ENCODE measurements at places on chromosomes 16 and 17.

DNA sequence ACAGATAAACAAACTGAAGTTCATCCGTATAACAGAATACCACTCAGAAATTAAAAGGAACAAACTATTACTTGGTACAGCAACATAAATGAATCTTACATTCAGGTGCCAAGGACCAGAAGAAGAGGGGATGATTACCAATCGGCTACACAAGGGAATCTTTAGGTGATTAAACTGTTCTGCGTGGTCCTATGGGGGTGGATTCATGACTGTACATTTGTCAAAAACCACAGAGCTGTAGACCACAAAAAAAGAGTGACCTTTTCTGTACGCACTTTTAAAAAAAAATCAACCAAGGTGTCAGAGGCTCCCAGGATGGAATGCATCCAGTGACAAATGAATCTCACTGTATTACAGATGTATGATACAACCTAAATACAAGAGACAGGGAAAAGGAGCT is 110.8 kb downstream of the CDYL2 start:
- DNase-seq, result no peak

- DNase-seq, result no peak
Observed at GRCh38 chr17:63966646-63967264, 6.0 kb downstream of the SCN4A start.

- DNase-seq, result no peak
Observed at GRCh38 chr16:47694543-47694942, 233.4 kb downstream of the PHKB start.

GRCh38 chr16:10465821-10466220 is 80.0 kb downstream of the ATF7IP2 start:
- no peak for DNase-seq

GRCh38 chr17:33623841-33624240 is 330.7 kb upstream of the ASIC2 start:
- no peak for DNase-seq

DNA sequence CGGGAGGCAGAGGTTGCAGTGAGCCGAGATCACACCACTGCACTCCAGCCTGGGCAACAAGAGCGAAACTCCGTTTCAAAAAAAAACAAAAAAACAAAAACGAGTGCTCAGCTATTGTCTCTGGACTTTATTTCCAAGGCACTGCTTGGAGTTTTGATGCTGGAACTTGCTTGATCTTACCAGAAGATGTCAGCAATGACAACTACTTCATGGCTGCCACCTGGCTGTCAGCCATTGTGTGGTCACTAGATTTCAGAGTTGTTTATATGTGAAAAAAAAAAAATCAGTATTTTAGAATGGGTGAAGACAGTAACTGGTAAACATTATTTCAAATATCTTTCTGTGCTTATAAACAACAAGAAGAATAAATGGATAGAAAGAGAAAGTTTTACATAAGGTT is 26.3 kb upstream of the OR4D1 start:
- peak; percentile 22 for DNase-seq

DNA sequence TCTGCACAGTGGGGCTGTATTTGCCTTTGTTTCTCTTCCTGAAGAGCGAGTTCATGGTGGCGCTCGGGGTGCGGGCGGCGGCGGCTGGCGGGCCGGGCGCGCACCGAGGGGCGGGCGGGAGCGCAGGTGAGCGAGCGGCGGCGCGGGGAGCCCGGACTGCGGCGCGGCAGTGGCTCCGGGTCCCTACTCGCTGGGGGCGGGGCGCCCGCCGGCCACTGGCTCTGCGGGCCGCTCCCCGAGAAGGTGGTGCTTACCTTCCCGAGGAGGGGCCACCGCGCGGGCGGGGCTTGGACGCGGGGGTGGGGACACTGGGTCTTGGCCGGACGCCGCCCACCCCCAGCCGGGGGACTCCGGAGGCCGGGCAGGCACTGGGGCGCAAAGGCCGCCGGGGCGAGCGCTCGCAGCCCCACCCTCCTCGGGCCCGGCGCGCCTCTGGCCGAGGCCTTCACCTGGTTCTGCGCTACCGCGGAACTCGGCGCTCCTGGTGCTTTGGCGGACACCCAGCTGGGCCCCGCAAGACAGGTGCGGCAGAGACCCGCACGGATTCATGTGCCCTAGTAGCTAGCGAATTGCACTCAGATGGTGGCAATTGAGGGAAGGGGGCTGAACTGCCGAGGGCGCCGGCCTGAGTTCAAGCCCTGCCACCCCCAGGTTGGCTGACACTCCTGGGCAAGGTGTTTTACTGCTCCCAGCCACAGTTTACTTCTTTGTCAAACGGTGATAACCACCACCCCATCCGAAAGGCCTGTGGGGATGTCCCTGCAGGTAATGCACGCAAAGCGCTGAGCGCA is at the start of gene PPL:
Gene PPL, minus strand, starts transcription at position 158 of the 791 bp plus-strand sequence. Its CDS starts 103 bp downstream, at position 55.
- no peak for DNase-seq

- no peak for DNase-seq
Observed at GRCh38 chr16:79599837-79600637, 500 bp downstream of the MAF start.

DNA sequence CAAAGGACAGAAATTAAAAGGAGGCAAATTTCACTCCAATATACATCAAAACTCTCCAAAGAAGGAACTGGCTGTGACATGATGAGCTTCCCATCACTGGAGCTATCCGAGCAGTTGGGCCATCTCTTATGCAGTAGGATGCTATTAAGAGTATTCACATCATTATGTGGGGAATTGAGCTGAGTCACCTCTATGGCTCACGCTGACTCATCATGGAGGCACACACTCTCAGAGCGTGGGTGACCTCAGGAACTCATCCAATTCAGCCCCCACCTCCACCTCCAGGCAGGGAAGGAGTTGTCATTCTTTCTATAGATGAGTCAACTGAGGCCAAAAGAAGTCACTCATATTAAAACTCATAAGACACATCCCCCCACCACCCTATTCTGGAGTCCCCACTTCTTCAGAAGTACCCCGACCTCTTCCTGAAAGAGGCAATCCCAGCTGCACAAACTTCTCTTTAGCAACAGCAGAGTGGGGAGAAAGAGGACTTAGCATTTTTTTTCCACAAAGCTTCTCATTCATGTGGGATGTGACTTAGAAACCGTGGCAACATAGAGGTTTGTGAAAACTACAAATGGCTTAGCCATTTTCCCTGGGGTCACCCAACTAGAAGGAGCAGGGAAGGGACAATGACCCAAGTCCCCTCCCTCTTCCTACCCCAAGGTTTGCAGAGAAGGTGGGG is 32.5 kb downstream of the ABCC12 start:
- peak; percentile 96 for DNase-seq

- DNase-seq, result no peak
Observed at GRCh38 chr16:80541306-80541694, 507 bp downstream of the DYNLRB2 start.

GRCh38 chr17:66400698-66401097 is 98.3 kb downstream of the PRKCA start:
- no peak for DNase-seq

DNA sequence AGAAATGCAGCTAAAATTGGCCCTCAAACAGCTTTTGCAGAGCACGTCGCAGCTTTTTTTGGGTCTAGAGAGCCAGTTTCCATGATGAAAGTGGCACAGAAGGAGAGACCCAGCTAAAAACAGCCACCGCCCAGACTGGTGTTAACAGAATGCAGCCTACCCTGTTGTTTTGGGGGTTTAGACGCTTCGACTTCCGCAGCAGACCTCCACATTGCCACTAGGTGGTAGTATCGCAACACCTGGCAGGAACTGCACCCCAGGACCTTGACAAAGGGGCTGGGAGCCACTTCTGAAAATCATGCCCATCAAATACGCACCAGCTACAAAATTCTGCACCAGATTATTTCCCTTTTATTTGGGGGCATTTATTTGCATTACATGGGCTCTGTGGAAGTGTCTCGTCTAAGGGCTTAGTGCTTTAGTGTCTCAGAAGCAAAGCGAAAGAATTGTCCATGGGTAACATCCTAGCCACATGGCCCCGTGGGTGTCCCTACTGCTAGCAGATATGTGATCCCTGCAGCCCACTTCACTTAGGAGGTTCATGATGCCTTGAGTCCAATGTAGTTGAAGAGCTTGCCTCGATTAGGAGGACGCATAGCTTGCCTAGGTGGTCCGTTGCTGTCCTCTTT is 167.1 kb downstream of the HAPSTR1 start:
- peak; percentile 31 for DNase-seq

GRCh38 chr16:70715055-70715858 is 29.4 kb upstream of the MTSS2 start:
- DNase-seq, result peak; percentile 70

DNA sequence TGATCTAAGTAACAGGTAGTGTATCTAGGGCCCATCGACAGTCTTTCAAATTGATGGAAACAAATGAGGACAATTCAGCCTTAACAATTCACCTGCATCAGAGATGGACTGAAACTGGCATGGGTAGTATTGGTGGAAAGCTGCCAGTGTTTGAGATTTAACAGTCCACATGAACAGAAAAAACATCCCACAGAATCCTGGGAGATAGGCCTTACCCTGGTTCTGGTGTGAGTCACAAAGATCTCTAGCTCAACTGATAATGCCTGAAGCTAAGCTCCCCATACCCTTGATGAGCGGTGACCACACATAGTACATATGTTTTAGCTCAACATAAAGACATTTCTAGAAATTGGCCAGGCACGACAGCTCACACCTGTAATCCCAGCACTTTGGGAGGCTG is 21.9 kb downstream of the CRK start:
- peak; percentile 51 for DNase-seq

- peak; percentile 66 for DNase-seq
Observed at GRCh38 chr16:69105501-69106361, at the start of gene HAS3. TSS of gene HAS3 (plus strand) at chr16:69105653. CDS start at chr16:69109396, 3,743 bp downstream.

DNA sequence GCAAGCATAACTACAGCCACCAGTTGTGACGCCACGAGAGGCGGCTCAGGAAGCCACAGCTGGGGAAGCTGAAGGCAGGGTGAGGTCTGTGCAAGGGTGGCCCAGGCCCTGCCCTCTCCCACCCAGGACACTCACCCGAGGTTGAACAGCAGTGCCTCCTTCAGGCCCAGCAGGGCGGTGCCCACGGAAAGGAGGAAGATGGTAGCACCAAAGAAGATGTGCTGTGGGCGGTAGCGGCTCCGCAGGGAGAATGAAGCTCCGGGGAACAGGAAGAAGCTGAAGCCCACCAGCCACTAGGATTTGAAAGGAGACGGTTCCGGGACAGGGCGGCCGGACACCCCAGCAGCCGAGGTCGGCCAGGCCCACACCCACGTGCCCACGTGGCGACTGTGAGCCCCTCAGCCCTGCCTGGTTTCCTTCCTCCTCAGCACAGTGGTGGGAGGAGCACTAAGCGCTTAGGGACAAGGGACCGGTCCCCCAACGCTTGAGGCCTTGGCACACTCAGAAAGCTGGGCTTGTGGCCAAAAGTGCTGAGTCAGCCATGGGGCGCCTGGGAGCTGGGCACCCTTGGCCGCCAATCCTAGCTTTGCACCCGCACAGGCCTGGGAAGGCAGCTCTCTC is 11.0 kb downstream of the CYB561 start:
- peak; percentile 24 for DNase-seq

DNA sequence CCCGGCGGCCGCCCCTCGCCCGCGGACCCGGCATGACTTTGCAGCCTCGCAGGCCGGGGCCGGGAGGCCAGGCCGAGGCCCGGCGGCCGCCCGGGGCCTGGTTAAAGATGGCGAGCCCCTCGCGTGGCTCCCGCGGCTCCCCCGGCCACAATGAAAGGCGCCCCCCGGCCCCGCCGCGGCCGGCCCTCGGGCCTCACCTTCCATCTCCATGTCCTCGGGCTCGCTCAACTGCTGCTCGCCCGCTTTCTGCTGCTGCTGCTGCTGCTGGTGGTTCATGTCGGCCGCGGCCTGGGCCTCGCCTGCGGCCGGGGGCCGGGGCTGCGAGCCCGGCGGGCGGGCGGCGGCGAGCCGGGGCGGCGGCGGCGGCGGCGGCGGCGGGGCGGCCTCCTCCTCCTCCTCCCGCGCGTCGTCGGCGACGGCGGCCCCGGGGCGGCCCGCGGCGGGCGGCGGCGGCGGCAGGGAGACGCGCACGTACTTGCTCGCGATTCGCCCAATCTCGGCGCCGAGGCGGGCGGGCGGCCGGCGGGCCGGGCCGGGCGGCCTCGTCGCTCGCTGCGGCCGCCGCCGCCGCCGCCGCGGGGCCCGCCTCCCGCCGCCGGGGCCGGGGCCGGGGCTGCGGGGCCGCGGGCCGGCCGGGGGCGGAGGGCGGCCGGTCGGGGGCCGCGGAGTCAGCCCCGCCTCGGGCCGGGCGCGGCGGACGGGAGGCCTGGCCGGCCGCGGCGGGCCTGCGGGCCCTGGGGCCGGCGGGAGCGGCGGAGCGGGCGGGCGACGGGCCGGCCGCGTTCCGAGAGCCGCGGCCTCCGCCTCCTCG is 491 bp downstream of the USP7 start:
- DNase-seq, result no peak

DNA sequence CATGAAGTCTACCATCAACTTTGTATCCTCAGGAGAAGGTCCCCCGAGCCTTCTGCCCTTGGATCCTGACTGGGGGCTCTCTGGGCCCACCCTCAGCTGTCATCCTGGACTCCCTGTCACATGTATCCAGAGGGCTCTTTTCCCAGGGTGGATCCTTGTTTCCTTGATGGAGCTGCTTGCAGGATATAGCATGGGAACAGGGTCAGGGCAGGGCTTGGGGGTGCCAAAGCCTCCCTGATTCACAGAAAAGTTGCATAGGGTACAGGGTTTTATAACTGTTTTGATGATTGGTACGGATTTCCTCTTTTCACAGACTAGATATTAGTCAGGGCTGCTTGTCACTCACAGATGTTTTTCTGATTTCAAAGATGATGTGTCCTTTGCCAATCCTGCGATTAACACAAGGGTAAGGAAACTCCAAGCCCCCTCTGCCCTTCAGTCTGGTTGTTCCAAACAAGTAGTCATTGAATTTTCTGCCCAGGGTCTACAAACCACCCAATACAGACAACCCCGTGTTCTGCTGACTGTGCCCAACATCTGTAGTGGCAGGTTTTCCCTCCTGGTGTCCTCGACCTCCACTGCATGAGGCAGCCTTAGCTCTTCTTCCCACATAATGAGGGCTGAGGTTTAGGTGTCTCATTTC is 20.6 kb upstream of the SLC35G3 start:
- DNase-seq, result no peak

DNA sequence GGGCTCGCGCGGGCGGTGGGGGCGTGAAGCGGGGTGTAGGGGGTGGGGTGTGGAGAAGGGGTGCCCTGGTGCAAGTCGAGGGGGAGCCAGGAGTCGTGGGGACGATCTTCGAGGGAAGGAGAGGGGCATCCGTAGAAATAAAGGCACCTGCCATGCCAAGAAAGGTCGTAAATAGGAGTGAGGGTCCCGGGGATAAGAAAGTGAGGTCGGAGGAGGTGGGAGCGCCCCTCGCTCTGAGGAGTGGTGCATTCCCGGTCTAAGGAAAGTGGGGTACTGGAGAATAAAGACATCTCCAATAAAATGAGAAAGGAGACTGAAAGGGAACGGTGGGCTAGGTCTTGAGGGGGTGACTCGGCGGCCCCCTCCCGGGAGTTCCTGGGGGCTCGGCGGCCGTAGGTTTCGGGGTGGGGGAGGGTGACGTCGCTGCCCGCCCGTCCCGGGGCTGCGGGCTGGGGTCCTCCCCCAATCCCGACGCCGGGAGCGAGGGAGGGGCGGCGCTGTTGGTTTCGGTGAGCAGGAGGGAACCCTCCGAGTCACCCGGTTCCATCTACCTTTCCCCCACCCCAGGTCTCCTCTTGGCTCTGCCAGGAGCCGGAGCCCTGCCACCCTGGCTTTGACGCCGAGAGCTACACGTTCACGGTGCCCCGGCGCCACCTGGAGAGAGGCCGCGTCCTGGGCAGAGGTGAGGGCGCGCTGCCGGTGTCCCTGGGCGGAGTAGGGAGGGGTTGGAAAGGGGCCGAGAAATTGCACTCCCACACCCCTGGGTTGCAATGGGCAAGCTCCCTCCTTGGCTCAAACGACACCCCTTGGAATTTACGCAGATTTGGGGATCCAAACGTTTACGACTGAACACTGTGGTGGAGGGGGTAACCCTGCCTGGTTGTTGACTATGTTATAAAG is 888 bp downstream of the CDH1 start:
- no peak for DNase-seq

Data from fibroblast of the aortic adventitia (primary cell).